NCI-H1048 (cell line): ENCODE measurements at places on chromosomes 1 and 21.
A peak's percentile ranks its signal among the peaks of the same experiment; 100 is the strongest.

GRCh38 chr1:33008051-33008914 is 28.4 kb downstream of the AK2 start:
- no peak for DNase-seq

DNA sequence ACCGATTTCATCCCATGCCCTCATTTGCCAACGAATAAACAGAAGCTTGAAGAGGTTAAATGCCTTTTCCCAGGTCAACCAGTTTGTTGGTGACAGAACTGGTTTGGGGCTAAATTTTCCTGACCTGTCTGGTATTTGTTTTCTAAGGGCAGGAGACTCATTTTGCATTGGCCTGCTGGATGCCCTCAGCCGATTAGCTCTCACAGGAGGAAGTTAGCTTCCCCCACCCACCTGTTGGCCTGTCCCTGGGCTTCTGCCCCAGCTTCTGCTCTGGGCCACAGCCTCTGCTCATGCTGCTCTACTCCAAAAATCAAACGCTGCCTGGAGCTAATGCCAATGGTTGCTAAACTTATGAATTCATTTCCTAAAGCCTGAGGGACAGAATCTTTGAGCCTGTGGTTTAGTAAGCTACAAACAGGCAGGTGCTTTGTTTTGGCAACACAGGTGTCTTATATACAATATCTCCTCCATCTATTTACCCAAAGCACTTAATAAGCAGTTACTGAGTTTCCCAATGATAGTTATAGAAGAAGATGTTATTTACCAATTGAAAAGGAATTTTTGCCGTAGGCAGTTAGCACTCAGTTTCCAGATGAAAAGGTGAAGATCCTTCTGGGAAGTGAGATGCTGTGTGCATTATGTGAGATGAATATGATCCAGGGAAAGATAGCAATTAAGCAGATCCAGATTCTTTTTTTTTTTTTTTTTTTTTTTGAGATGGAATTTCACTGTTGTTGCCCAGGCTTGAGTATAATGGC is 82.3 kb downstream of the TM2D1 start:
- no peak for DNase-seq

- peak; percentile 73 for DNase-seq
These were observed 16.8 kb downstream of the TNFSF4 start for GRCh38 chr1:173190101-173190936.

DNA sequence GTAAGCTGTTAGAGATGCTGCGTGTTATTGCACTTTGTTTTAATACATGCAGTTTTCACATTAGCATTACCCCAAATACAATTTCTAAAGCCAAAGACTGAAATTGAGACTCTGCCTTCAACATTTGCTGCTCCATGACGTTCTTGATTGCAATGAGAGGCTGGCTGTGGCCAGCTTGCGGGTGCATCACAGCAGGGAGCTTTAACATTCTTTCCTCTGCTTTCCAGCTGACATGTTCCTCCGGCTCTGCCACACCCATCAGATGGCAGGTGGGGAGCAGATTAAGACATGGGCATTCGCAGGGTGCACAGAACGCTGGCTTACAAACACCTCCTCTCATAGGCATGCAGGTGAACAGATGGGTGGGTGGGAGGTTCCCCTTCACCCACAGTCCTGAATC is 314.1 kb downstream of the DISC1 start:
- DNase-seq = no peak

DNA sequence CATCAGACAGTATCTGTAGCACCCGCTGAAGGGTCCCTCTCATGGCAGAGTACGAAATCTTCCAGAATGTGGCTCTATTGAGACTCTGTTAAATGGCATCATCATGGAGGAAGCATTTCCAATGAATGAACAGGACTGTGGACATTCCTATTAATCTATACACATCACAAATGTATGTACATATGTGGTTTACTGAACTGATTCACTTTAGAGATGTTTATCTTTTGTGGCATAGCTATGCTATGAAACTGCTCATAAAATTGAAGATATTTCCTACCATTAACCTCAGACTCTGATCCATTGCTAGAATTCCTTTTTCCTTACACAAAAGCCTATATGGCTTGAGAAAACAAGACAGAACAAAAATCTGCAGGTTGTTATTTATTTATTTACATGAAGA is 259.6 kb upstream of the RRP15 start:
- no peak for DNase-seq

- no peak for DNase-seq
These were observed 123.9 kb upstream of the TMPRSS2 start for GRCh38 chr21:41631564-41632461.

- no peak for DNase-seq
These were observed 210.6 kb downstream of the ROR1 start for GRCh38 chr1:63984257-63984929.
